ENCODE measurements at places on chromosomes 2 and 18. TPM values are rescaled to one million over a fixed set of nuclear protein-coding genes. Genes with fewer than 3 reads are reported as not detected.

- no peak overlapping the region for H3K4me3 ChIP-seq
- no peaks in the 10 kb centered on the region for H3K4me1 ChIP-seq
- no peaks in the 10 kb centered on the region for H3K27me3 ChIP-seq
- H3K27ac ChIP-seq = no peak overlapping the region
- no peaks in the 10 kb centered on the region for H3K36me3 ChIP-seq
- DNase-seq = no peak
These were observed 120.7 kb upstream of the CTAGE1 start for GRCh38 chr18:22538426-22538825.

DNA sequence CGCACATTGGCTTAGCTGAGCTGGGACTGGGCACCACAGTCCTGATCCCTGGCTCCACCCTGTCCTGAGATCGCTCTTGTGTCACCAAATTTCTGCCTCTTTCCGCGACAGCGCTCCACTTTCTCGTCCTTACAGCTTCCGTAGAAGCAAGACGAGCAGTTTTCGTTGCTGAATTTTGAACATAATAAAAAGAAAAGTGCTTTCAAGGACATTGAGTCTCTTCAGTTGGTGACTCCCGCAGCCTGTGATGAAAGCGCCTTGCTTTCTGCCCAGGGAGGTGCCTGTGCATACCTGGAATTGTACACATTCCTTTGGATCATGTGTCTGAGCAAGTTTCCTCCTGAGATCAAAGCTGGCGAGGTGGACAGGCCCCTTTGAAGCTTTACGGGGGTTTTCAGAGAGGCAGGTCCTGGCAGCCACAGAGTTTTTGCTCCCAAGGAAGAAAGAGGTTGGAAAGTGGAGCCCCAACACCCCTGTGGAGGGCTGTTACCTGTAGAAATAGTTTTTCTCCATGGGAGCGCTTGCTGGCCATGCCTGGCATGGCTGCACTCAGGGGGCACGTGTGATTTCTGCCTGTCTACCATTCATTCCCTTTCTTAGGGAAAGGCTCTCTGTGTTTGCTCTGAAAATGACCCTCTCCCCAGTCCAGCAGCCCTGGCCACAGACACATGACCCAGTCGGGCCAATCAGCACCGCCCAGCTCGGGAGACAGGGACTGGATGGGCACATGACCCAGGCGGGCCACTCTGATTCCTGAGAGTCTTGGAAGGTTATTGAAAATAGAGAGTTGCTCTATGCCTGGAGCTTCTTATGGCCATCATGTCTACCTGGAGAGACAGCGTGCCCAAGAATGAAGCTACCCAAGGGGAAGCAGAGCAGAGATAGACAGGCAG is 115.6 kb upstream of the OTOS start:
- H3K27me3 ChIP-seq = peaks cover 45% of the 10 kb centered on the region
- H3K27ac ChIP-seq = no peak overlapping the region
- DNase-seq = no peak
- H3K4me3 ChIP-seq = no peak overlapping the region
- H3K4me1 ChIP-seq = peaks cover 3% of the 10 kb centered on the region
- peaks cover 3% of the 10 kb centered on the region for H3K36me3 ChIP-seq

DNA sequence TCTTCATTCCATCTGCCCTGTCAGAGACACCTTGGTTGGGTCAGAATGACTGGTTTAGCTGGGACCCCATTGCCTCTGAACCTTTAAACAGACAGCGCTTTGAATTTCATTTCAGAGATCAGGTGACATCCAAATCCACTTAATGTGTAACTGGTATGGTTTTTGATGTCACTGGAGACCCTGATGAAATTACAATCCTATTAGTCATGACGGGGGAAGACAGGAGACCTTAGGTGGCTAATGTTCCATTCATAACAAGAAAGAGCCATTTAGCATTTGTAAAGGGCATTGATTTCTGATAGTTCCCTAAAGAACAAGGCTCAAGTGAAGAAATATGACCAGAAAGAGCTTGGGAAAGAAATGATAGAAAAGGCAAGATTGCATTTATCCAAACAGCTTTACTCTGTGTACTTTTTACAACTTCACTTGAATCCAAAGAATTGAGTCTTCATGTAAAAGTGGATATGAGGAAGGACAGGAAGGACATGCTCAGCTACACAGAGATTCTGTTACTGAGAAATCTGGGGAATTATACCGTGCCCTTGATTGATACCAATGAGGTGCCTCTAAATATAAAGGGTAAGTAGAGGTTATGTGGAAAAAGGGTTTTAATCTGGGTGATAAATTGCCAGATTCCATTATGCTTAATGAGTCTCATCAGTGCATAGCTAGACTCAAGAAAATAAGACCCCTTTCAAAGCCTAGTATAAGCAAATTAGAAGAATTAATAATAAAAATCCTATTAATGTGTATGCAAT is 198.2 kb downstream of the NCKAP5 start:
- no peak for DNase-seq
- no peak overlapping the region for H3K4me3 ChIP-seq
- no peaks in the 10 kb centered on the region for H3K4me1 ChIP-seq
- H3K27me3 ChIP-seq = no peaks in the 10 kb centered on the region

DNA sequence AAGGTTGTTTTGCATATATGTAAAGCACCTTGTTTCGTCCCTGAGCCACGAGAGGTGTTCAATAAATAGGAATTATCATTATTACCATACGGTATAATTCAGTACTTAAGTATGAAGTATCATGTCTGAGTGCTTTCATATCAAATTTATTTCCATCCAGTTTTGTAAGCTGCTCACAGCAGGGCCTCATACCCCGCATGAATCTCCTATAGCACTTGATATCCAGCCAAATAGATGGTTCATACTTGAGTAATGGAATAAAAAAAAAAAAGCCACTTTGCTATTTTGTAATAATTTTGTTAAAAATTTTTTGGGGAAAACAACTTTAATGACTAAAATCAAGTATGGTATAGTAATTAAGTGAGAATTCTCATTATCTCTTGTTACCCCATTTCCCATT is 160.8 kb upstream of the NOSTRIN start:
- H3K4me3 ChIP-seq = no peak overlapping the region
- H3K36me3 ChIP-seq = no peaks in the 10 kb centered on the region
- DNase-seq = no peak
- H3K27ac ChIP-seq = no peak overlapping the region

GRCh38 chr18:67525328-67526099 is 9.0 kb upstream of the DSEL start:
- no peak overlapping the region for H3K4me3 ChIP-seq
- DNase-seq = no peak
- no peaks in the 10 kb centered on the region for H3K36me3 ChIP-seq
- H3K27ac ChIP-seq = no peak overlapping the region
- H3K27me3 ChIP-seq = peaks cover 44% of the 10 kb centered on the region
- peaks cover 4% of the 10 kb centered on the region for H3K4me1 ChIP-seq

DNA sequence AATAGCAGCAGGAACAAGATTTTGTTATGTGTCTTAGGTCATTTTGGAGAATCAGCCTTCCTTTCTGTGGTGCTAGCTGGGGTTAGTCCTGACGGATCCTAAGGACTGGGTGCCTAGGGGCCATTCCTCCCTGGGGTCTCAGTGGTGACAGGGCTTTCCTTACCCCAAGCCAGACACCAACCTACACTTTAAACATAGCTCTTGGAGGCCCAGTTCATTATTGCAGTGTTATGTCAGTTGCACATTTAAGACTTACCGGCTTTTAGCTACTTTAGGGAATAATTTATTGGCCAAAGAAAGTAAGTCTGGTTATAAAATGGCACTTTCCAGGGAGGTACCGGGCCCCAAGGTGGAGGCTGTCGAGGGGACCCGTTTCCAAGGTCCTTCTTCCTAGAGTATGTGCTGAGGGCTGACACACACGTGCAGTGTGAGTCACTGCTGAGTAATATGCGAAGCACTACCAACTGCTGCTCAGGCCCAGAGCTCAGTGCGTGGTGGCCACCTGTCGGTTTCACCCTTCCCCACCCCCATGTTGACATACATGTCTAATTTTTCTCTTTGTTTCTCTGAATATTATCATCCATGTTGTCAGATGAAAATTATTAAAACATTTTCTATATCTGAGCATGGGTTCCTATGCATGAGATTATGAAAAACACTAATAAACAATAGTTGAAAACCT is 37.0 kb upstream of the GRHL1 start:
- no peaks in the 10 kb centered on the region for H3K27me3 ChIP-seq
- peaks cover 3% of the 10 kb centered on the region for H3K4me1 ChIP-seq
- peak overlapping the region; percentile 57 for H3K27ac ChIP-seq
- no peak overlapping the region for H3K4me3 ChIP-seq

GRCh38 chr2:223563462-223563861 is 38.7 kb downstream of the SCG2 start:
- no peaks in the 10 kb centered on the region for H3K36me3 ChIP-seq
- no peak for DNase-seq
- H3K27me3 ChIP-seq = peaks cover 14% of the 10 kb centered on the region
- no peak overlapping the region for H3K4me3 ChIP-seq
- H3K4me1 ChIP-seq = peaks cover 3% of the 10 kb centered on the region

- peaks cover 2% of the 10 kb centered on the region for H3K36me3 ChIP-seq
- peaks cover 14% of the 10 kb centered on the region for H3K4me1 ChIP-seq
- no peak overlapping the region for H3K27ac ChIP-seq
These were observed 51.3 kb downstream of the NCOA1 start for GRCh38 chr2:24542269-24542872.

DNA sequence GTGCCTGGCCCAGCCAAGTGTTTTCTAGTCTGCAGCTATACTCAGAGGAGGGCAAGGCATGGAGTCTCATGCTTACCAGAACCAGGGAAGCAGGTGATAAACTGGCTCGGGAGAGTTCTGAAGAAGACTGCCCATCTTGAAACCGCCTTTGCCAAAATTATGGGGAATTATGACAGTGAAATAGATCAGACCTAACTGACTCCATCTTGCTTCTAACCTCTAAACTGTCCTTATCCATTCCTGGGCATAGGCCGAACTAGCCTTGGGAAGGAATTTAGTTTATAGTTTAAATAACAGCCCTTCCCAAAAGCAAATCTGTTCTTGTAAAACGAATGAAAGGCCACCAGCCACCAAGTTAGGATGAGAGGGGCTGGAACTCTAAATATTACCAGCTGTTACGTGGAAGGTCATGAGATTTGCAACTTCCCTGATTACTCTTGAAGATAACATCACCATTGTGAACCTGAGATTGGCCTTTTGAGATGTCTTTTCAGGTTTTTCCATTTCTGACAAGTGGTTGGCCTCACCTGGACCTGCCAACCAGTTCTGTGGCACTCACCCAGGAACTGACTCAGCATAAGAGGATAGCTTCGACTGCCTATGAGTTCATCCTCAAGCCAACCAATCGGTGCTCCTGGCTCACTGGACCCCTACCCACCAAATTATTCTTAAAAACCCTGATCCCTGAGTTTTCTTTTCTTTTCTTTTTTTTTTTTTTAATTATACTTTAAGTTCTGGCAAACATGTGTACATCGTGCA is 23.4 kb downstream of the CHCHD5 start:
- H3K27me3 ChIP-seq = no peaks in the 10 kb centered on the region
- peaks cover 2% of the 10 kb centered on the region for H3K4me1 ChIP-seq
- H3K27ac ChIP-seq = no peak overlapping the region

DNA sequence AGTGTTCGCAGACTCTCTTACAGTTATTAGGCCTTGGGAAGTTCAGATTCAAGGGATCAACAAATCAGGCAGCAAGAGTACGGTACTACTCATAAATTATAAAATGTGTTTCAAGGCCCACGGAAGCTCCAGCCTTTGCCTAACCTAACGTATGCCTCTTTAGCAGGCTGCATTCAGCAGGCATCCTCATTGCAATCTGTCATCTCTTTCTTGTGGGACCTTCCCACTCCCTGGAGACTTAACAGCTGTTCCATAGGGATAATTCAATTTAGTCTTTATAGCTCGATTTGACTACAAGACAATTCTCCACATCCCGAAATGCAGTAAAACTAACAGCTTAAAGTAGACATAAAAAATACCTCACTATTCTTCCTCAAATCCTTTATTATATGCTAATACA is 453.7 kb downstream of the CNTNAP5 start:
- H3K27me3 ChIP-seq = no peaks in the 10 kb centered on the region
- DNase-seq = no peak
- H3K4me3 ChIP-seq = no peak overlapping the region

DNA sequence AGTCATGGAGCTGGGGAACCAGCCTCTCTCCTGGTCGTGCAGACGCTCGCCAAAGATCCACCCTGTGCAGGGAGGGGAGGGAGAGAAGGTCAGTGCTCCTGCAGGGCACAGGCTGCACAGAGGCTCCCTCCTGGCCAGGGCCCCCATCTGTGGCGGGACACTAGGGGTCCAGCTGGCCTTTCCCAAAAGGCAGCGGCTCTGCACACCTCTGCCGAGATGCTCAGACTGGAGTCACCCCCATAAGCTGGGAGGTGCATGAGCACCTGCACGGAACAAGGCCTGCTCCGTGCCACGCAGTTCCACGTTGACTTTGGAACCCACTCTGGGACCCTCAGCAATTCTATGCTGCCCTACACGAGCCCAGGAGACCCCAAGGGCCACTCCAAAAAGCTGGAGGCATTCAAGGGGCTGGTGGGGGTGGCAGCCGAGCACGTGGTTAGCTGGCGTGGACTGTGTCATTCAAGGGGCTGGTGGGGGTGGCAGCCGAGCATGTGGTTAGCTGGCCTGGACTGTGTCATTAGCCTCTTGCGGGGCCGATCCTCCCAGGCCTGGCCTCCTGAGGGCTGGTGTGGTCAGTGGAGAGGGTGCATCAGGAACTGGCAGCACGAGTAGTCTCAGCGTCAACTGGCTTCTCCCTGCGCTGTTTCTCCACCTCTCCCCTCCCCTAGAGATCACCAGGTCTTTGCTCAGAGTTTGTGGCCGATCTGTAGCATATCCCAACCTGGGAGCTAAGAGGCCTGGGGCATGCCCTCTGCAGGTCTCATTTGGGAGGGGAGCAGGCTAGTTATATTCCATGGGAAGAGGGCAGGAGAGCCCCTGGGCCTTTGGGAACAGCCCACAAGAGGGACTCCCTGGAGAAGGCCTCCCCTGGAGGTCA is 9.8 kb downstream of the SNORC start:
- no peaks in the 10 kb centered on the region for H3K36me3 ChIP-seq
- H3K4me1 ChIP-seq = peaks cover 10% of the 10 kb centered on the region
- no peak overlapping the region for H3K4me3 ChIP-seq
- peak overlapping the region; percentile 29 for H3K27ac ChIP-seq
- DNase-seq = no peak

DNA sequence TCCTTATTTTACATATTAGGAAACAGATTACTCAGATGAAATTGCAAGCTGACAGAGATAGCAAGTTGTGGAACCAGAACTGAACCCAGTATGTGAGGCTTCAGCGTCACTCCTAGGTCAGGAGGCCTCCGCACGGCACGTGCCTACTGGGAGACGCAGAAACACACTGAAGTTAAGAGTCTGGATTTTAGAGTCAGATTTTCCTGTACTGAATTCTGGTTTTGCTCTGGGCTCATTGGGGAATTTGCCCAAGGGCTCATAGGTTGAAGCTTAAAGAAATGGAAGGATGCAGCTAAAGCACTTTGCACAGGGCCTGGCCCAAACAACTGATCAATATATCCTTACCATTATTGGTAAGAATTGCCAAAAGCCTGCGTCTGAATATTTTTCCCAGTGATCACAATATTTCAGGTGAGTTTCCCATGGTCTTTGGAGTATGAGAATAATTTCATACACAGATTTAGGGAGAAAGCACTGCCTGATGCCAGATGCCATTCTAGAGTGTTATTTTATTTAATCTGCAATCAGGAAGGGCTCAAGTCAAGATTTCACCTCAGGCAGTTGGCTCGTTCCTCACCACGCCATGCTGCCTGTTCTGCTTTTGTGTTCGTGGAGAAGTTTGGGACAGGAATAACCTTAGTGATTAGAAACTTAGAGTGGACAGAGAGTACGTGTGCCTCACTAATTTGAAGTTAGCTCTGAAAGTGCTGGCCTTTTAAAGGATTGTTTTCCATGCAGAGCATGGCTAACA is 331.9 kb downstream of the MYCN start:
- H3K27me3 ChIP-seq = no peaks in the 10 kb centered on the region
- DNase-seq = no peak
- no peaks in the 10 kb centered on the region for H3K4me1 ChIP-seq
- H3K27ac ChIP-seq = no peak overlapping the region

Gene LBX2
- total RNA-seq = not detected

Gene REEP1
- 2.2 TPM for total RNA-seq

Gene DNAJC5G
- not detected for total RNA-seq

Gene DLGAP1
- 1.6 TPM for total RNA-seq

Gene ANKRD53
- total RNA-seq = 0.34 TPM

Gene MTHFD2
- 30.8 TPM for total RNA-seq

Gene ABHD3
- 39.3 TPM for total RNA-seq
